ENCODE measurements at places on chromosomes 1 and 21.
A peak's percentile ranks its signal among the peaks of the same experiment; 100 is the strongest.

DNA sequence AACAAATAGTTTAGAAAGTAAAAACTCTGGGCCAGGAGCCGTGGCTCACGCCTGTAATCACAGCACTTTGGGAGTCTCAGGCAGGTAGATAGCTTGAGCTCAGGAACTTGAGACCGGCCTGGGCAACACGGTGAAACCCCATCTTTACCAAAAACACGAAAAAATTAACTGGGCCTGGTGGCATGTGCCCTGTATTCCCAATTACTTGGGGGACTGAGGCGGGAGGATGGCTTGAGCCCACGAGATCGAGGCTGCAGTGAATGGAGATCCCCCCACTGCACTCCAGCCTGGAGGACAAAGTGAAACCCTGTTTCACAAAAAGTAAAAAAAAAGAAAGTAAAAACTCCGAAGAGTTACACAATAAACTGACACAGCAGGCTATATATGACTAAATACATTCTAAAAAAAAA is 10.6 kb downstream of the CEP170 start:
- DNase-seq = no peak

DNA sequence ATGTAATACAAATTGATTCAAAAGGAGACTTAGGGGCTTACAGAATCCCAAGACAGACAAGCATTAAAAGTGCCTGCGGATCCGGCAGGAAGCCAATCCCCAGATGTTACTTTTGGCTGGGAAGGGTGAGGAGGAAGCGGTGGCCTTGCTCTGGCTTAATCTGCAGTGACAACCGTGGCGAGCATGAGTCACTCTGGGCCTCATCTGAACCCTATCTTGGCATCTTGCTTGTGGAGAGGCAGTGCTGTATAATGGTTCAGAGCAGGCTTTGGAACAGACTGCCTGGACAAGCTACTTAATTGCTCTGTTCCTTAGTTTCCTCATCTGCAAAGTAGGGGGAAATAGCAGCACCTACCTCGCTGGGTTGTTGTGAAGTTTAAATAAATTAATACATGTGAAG is 74.1 kb downstream of the XCL2 start:
- peak; percentile 67 for DNase-seq

- DNase-seq = no peak
Observed at GRCh38 chr1:161013488-161014230, 7.3 kb downstream of the F11R start.

DNA sequence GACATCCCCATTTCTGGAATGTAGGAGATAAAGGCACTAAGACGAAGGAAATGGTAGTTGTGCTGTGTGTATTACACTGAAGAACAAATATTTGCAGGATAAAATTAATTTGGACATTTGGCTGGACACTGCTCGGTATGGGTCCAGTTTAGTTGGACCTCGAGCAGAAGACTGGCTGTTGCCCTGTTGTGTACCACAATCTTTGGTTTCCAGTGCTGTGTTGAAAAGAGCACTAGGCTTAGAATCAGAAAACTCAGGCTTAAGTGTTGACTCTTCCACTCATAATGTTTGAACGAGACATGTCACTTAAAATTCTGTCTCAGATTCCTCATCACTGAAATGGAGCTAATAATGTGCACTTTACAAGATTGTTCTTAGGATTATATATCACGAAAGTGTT is 1.2 kb upstream of the ARPC5 start:
- DNase-seq = no peak

DNA sequence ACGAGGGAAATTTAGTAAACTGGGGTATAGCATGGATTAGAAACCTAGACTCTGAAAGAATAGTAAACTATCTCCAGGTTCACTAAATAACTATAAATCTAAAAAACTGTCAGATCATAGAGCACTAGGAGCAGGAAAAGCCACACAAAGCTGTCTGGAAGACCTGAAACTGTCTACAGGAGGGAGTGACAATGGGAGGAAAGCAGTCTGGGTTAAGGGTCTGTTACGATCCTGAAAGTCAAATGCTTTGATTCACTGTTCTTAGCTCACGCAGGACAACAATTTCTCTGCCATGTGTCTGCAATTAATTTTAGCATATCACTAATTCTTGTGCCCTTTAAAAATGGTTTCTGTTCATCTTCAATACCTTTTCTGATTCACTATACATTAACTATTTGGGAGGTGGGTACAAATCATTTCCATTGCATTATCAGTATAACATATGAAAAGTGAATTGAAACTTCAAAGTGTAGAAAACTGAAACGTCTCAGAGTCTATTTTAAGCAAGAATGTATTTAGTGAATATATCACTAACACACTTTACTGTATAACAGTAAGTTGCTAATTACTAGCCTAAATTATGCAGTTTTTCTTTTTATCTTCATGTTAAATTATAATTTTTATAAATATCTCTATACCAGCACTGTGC is 18.4 kb downstream of the CEP170 start:
- no peak for DNase-seq

- DNase-seq = peak; percentile 98
Observed at GRCh38 chr1:218705911-218706893, 361.1 kb downstream of the TGFB2 start.

DNA sequence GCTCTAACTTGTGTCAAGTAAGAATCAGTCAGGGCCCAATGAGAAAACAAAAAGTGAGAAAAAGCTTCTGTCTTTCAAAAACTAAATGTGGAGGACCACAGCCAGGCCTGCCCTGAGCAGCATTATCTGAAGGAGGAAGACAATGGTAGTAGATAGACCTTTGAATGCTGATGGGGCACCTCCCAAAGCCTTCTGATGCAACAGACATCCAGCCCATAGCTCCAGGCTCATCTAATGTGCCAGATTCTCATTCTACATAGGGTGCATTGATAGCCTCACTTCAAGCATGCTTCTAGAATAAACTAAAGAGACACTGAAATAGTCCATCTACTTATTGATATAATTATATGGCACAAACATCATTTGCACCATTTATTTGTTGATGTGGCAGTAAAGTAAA is 351.6 kb downstream of the HHIPL2 start:
- DNase-seq = no peak

DNA sequence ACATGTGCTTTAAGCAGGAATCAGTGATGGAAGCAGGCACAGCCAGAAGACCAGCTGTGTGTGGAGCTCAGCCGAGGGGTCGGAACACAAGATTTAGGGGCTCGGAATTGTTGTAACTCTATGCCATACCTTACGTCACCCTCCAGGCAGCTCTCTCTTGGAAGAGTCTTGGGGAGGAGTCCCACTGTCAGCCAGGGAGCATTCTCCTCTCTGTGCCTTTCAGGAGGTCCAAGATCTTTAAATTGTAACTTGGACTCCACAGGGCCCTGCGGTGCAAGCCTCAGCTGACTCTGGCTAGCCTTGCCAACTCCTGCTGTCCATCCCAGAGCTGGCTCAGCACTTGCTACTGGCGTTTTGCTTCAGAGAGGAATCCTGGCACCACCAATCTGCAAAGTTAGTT is 26.4 kb upstream of the ROR1 start:
- no peak for DNase-seq

Measured in fibroblast of skin of left biceps (primary cell).